ENCODE measurements at places on chromosomes 2 and 18.

- no peak for DNase-seq
These were observed 13.7 kb upstream of the MGAT4A start for GRCh38 chr2:98744595-98744994.

DNA sequence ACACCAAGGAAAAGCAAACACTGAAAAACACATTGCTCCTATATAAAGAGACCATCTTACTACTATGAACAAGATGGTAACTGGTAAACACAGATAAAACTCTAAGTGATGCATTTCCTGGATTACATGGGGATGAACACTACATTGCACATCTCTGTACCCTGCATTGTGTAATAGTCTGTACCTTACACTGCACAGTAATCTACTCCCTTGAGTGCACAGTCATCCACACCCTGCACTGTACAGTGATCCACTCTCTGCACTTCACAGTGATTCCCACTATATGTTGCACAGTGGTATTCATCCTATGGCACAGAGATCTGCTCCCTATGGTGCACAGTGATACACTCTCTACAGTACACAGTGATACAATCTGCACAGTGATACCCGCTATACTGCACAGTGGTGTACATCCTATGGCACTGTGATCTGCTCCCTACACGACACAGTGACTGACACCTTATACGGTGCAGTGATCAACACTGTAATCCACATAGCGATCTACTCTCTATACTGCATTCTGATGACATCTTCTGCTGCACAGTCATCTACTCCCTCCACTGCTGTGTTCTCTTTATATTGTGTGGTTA, 462.2 kb upstream of the RGPD4 start:
- DNase-seq, result no peak

DNA sequence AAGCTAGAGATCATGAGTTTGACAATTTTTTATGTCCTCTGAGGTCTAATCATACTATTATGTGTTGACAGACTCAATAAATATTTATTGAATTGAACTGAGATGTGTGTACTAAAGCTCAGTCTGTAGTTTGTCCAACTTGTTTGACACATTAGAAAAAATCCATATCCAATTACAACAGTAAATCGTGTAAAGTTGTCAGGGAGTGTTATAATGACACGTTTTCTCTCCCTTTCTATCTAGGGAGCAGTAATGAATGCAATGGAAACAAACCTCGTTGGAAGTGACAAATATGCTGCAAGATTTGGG, 28.4 kb downstream of the ITGA4 start:
- no peak for DNase-seq

DNA sequence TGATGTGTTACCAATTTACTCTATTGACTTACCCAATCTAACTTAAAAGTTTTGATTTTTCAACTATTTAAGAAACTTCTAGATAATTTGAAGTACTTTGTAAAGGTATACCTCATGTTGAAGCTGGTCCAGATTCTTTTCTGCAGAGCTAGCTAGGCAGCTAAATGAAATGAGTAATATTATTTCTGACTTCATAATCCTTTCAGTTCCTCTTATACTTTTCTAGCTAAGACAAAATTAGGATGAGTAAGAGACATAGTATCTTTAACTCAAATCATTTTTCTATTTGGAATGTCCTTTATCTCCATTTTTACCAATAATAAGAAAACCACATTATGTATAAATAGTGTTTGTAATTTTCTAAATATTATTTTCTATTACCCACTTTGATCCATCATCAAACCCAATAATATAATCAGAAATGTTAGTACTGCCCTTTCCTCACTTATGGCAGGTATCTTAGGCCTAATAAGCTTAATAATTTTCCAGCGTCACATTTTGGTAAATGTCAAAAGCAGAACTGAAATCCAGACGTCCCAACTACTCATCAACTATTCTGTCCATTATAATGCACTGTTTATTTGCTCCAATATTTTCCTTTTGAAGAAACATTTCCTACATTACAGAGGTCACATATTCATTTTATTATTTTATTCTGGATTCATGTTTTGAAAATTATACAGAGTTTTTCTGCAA, 456.6 kb downstream of the THSD7B start:
- no peak for DNase-seq

DNA sequence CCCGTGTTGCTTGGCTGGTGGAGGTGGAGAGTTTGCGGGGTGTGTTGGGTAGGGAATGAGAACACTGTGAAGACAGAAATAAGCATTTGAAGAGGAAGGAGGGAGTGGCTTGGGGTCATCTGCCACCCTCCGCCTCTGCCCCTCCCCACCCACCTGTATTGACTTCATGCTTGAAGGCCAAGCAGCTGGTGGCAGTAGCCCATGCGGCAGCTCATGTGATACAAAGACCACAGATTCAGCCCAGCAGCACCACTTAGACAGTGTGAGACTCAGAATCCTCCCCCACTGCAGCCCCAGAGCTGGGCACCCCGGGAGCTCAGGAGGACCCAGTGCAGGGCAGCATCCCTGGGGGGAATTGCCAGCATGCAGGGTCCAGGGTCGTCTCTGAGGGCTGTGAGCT, 15.4 kb downstream of the NPPC start:
- no peak for DNase-seq

DNA sequence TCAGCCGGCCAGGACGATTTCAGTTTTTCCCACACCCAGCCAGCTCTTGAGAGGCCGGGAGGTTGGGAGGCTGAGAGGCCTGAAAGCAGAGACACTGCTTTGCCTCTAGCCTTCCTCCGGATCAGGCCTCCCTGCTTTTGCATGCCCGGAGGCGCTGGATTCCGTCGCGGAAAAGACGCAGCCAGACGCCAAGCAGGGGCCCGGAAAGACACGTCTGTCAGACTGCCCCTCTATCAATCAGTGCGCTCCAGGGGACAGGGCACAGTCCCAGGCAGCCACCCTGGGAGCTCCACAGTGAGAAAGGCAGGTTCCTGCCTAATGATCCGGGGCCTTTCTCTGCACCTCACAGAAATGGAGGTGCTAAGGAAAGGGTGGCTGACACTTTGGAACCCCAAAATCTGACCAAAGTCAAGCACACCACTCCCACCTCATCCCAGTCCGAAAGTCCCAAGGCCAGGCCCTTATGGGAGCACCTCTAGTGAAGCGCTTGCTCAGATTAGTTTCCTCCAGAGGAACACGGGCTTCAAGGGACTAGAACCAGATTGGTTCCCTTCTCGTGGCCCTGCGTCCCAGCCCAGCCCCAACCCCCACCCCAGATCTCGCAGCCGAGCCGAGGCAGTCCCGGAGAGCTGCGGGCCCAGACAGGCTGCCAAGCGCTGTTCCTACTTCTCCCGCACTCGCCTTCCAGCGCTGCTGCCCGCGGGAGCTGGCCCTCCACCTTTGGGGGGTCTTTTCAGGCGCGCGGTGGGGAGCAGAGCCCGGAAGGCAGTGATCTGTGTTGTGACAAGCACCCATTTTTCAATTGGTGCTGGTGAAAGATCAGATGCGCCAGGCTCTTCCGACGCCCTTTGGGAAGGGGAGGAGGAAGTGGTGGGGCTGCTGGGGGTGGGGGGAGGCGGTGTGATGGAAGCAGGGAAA, 5.0 kb downstream of the DLX1 start:
- DNase-seq, result no peak

DNA sequence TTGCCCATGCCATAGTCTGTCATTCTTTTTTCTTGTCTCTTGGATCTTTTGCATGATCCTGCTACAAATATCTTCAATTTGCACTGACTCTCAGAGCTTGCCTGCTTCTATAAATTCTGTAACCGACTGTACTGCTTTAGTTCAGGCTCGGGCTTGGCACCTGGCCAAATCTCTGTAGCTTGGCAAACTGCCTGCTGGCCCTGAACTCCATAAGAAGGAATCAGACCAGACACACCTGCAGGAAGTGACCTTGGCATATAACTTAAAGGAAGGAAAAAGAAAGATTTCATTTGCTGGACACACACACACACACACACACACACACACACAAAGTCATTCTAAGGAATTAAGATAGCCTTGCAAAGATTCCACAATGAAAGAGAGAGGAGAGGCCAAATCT, 291.2 kb upstream of the DDX18 start:
- DNase-seq, result no peak

DNA sequence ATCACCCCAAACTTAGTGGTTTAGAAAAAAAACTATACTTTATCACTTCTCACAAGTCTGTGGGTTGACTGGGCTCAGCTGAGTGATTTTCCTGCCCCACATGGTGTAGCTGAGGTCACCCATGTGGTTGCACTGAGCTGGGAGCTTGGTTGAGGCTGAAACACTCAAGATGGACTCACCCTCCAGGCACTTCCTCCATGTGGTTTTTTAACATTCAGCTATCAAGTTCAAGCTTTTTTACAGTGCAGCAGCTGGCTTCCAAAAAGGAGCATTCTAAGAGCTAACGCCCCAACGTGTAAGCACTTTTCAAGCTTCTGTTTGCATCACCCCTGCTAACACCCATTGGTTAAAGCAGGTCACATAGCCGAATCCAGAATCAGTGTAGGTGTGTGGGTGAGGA, 105.9 kb upstream of the CREB1 start:
- DNase-seq, result no peak

GRCh38 chr18:24731158-24731557, 270.7 kb downstream of the HRH4 start:
- DNase-seq, result no peak

DNA sequence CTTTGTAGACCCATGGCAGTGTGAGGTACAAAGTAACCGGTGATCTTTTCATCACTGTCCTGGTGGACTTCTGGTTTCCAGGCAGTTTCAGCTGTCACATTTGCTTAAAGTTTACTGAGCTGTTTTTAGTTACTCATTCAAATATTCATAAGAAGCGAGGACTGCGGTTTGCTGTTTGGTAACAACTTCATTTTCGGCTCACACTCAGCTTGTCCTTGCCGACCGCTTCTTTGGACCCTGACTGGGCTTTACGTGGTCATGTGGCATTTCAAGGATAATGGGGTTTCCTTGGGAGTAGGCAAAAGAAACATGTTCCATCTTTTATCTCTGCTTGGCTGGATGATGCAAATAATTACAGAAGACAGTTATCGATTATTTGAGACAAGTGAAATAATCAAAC, 350.7 kb downstream of the PAX3 start:
- DNase-seq, result no peak

- DNase-seq, result no peak
These were observed 136.5 kb upstream of the RND3 start for GRCh38 chr2:150624001-150624401.

GRCh38 chr2:106919012-106919411, 33.0 kb upstream of the ST6GAL2 start:
- no peak for DNase-seq

GRCh38 chr2:145184741-145185651, 665.1 kb upstream of the ZEB2 start:
- no peak for DNase-seq

DNA sequence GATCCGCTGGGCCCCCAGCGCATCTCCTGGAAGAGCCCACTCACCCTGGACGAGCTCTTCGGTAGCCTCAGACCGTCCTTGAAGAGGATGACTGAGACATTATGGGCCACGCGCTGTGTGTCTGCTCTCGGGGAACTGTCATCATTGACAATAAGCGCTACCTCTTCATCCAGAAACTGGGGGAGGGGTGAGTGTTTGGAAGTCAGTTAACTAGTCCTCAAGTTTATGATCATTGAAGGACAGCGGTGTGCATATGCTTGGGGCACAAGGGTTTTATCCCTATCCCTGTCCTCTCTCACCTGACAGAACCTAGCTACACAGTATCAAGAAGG, 586 bp downstream of the STK16 start:
- no peak for DNase-seq

- DNase-seq, result no peak
These were observed 89.8 kb upstream of the NEUROD1 start for GRCh38 chr2:181770150-181770549.

GRCh38 chr18:48864876-48865275, 85.9 kb downstream of the SMAD7 start:
- DNase-seq, result no peak

DNA sequence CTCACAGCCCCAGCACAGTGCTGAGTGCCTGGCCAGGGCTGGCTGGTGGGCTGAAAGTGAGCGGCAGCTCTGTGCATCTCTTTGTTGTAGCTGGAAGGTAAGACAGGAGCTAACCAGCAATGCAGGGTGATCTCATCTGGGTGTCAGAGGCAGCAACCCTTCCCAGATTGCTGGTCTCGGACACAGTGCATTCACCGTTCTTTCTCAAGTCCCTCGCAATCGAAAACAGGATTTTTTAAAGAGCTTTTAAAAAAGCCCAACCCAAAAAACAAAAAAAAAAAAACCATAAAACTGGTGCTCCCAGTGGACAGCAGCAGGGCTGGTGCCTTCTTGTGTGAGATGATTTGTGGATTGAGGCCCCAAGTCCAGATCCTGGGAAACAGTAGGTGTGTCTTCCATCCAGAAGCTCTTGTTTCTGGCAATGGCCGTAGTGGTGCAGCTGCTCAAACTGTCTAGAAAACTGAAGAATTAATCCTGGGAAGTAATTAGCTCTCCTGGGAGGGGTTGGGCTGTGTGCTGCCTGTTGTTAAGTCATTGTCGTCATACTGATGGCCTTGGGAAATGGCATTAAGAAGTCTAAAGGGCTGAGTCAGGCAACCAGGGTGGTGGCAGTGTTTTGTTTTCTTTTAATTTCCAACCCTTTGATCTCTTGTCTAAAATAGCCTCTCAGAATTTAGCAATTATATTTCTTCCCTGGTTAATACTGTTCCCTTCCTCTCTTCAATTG, 156.7 kb downstream of the KLHL29 start:
- no peak for DNase-seq

- no peak for DNase-seq
These were observed 65.6 kb downstream of the TMEM17 start for GRCh38 chr2:62440281-62440946.

DNA sequence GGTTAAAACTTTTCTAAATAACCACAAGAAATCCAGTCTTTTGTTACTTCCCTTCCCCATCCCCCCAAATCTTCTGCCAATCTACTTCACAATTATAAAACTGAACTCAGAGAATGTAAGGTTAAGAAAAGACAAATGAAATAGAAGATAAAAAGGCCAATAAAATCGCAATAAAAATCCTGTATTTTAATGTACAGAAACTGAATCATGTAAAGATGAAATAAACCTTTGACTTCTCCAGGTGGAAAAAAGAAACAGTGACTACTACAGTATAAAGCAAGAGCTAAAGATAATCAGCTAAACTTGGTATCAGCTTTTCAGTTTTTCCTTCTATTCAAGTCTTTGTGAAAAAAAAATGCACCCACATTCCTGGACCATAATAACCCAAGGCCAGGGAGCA, 1.7 kb downstream of the SYT4 start:
- no peak for DNase-seq

DNA sequence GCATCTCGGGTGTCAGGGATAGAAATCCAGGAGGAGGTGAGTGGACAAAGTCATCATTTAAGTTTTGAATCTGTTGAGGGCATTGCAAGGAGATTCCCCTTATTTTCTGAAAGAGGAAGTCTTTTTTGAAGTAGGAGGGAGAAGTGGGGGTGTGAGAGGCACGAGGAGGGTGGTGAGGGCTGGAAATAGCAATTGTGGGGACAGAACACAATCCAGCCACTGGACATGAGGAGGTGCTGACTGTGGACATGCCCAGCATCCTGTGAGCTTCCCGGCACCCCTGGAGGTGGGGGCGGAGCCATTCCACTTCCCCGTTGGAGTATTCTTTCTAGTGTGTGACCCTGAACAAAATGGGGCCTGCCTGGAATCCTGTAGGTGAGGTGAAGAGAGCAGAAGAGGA, 310.7 kb upstream of the EPAS1 start:
- no peak for DNase-seq

All from activated CD4-positive, alpha-beta T cell treated with anti-CD3 and anti-CD28 coated beads for 24 hours (primary cell).